ENCODE measurements at places on chromosomes 5 and 9. TPM values are rescaled to one million over a fixed set of nuclear protein-coding genes. Genes with fewer than 3 reads are reported as not detected.

Gene BAAT
- 0.33 TPM for total RNA-seq

Gene PCDHB16
- 0.22 TPM for total RNA-seq

- ATAC-seq, result peak; percentile 52
These were observed 59.1 kb downstream of the CHSY3 start for GRCh38 chr5:129963359-129963758.

DNA sequence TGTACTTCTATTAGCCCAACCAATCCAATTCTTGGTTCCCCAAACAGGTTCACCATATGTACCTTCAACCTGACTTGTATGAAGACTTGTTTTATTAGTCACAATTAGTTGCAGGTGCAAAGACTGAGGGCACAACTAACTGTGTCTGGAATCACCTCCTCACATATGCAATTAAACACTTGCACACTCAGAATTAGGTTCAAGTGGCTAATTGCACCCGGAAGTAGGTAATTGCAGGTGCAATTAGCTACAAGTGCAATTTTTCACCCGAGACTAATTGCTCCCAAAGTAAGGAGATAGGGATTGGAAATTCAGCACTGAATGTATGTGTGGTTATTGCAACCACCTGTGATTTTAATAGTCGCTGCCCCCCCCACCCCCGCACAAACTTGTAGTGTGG lies 338.9 kb downstream of the ZSWIM6 start:
- ATAC-seq, result no peak

GRCh38 chr5:173772384-173773059 lies 115.6 kb upstream of the CPEB4 start:
- ATAC-seq, result no peak

All from motor neuron (in vitro differentiated cells).